NCI-H1048 (cell line): ENCODE measurements at places on chromosomes 12 and 14.

GRCh38 chr12:81596558-81596957 lies 162.6 kb downstream of the PPFIA2 start:
- no peak for DNase-seq

- DNase-seq, result no peak
Observed at GRCh38 chr12:98646294-98647090, 1.4 kb downstream of the APAF1 start.

- DNase-seq, result no peak
Observed at GRCh38 chr14:65972891-65973290, 513.3 kb upstream of the CCDC196 start.

DNA sequence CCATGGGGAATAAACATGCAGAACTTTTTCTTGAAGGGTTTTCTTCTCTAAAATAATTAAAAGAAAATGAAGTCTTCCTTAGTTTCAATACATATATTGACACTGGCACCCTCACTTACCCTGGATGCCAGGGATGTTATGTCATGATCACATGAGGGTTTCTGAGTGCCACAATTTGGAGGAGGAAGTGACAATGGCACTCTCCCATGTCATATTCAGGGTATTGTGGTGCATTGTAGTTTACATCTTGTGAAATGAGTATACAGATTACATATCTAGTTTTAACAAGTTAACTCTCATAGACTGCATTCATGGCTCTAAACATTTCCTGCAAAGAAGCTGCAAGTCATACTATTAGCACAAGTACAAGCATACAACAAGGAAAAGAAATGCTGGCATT lies 37.7 kb downstream of the CCDC177 start:
- DNase-seq, result no peak

DNA sequence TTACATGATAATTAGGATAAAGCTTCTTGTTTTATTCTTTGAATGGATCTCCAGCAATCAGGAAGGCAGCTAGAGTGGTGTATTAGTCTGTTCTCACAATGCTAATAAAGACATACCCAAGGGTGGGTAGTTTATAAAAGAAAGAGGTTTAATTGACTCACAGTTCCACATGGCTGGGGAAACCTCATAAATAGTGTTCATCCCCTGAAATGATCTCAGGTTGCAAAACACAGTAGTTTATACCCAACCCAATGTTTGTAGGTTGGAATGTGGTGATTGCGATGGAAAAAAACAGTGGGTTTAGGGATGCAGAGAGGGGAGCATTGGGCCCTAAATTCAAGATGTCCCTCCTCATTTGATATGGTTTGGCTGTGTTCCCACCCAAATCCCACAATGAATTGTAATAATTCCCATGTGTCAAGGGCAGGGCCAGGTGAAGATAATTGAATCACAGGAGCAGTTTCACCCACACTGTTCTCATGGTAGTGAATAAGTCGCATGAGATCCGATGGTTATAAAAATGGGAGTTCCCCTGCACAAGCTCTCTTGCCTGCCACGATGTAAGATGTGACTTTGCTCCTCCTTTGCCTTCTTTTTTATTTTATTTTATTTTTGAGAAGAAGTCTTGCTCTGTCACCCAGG lies 11.5 kb downstream of the MUCL1 start:
- DNase-seq, result no peak

DNA sequence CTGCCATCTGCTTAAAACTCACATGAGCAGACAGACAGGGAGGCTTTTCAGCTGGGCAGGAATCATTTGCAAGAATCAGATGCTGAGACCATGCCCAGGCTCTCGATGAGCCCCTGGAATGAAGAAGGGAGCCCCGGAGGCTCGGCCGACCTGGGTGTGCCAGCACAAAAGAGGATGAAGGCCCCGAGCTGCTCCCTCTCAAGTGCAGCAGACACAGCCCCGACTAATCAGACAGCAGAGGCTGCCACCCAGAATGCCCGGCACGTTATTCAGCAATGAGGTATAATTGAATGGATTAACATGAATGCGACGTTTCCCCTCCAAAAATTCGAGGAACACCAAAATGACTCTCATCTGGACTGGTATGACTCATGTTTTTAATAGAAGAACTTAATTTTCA lies 58.9 kb downstream of the BCL11B start:
- DNase-seq, result no peak

DNA sequence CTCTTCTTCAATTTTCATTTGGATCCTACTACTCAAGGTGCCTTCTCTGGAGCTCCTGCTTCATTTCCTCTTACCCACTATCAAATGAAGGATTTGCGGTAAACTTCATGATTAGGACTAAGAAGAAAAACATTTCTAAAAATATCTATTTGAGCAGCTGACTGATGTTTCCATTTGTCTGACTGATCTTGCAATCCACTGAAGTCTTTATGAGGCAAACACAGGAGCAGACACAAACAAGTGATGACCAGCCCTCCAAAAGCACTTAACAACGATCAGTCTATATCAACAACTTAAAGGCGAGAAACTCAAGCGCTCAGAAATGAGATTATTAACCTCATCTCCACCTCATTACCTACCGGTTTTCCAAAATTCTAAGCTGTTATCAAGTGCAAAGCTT lies 26.2 kb downstream of the OSBPL8 start:
- DNase-seq, result no peak

DNA sequence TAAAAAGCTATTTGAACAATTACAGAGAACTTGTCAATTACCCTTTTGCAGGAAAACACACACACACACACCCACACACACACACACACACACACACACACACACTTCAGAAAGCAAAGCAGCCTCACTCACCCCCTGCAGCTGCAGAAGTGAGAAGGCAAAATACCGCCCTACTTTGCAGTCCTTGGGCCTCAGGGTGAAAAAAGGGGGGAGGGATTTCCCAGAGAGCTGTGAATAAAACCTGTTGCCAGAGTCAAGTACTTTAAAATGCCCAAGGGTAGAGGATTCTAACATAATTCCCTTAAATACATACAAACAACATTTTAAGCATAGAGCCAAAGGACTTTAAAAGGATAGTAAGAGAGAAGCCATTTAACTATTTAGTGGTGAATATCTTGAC lies 285.9 kb downstream of the MDGA2 start:
- DNase-seq, result no peak

GRCh38 chr14:103380719-103381377 lies 4.4 kb upstream of the MARK3 start:
- no peak for DNase-seq

DNA sequence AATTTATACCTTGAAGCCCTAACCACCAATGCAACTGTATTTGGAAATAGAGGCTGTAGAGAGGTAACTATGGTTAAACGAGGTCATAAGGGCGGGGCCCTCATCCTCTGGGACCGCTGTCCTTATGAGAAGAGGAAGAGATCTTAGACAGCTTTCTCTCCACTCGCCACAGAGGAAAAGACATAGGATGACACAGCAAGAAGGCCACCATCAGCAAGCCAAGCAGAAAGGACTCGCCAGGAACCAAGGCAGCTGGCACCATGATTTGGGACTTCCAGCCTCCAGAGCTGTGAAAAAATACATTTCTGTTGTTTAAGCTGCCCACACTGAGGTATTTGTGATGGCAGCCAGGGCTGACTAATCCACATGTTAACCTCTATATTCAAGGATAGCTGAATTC lies 30.4 kb upstream of the BCAT1 start:
- DNase-seq, result no peak

DNA sequence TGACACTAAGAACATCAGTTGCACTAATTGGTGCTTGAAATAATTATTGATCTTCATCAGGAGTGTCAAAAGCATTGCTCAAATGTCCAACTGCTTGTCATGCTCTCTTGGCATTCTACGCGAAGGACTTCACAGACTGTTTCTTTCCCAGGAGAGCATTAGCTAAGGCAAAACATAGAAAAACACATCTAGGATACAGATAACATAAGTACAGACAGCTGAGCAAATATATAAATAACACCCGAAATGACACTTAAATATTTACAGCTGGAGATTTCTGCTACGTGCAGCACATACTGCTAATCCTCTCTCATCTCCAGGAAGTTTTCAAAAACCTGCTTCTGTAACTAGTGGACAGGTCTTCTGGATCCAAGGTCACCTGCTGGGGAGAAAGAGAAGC lies 120.0 kb upstream of the PRMT8 start:
- DNase-seq, result no peak

DNA sequence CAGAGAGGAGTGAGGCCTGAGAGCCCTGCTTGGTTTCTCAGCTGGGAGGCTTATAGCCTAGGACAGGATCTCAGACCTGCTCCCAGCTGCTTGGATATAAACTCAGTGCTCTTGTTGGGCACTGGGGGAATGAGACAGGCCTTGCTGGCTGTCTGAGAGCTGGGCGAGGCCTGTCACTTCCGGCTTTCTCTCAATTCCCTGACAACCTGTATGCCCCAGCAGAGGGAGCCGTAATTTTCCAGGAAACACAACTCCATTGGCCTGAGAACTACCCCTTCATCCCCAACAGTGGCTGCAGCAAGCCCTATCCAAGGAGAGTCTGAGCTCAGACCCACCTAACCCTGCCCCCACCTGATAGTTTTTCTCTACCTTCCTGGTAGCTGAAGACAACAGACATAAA lies 258.3 kb upstream of the STXBP6 start:
- no peak for DNase-seq

GRCh38 chr12:26101763-26102162 lies 23.1 kb downstream of the BHLHE41 start:
- no peak for DNase-seq

DNA sequence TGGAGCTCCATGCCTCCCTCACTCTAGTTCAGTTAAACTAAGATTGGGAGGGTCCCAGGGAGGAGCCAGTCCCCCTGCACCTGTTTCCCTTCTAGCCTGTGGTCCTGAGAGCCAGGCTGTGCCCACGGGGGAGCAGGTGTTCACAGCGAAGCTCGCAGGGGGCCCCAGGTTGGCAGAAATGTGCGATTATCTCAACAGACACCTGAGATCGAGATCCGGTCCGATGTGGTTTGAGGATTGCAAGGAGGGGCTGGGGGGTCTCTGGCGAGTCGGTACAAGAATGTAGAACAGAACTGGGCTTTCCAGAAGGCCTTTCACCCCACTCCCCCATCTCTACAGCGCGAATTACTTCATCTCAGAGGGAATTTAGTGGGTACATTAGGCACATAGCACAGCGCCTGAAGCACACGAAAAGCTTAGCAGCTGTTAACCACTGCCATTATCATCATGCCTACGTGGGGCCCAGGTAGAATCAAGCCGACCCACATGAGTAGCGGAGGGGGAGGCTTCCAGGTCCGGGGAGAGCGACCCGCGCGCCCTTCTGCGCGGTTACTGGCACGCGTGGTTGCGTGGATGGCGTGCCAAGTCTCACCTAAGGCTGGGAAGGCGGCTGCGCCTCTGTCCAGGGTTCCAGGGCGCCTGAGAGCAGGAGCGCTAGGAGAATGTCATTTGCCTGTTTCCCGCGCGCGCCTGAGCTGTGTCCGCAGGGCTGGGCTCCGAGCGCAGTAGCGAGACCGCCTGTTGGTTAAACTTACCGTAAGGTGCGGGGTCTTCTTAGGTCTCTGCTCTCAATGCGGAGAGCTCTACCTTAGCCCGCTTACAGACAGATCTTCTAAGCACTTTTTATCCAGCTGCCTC lies 1539.5 kb upstream of the TMEM132C start:
- no peak for DNase-seq

- DNase-seq, result no peak
Observed at GRCh38 chr12:47270782-47271664, 191.3 kb upstream of the AMIGO2 start.

DNA sequence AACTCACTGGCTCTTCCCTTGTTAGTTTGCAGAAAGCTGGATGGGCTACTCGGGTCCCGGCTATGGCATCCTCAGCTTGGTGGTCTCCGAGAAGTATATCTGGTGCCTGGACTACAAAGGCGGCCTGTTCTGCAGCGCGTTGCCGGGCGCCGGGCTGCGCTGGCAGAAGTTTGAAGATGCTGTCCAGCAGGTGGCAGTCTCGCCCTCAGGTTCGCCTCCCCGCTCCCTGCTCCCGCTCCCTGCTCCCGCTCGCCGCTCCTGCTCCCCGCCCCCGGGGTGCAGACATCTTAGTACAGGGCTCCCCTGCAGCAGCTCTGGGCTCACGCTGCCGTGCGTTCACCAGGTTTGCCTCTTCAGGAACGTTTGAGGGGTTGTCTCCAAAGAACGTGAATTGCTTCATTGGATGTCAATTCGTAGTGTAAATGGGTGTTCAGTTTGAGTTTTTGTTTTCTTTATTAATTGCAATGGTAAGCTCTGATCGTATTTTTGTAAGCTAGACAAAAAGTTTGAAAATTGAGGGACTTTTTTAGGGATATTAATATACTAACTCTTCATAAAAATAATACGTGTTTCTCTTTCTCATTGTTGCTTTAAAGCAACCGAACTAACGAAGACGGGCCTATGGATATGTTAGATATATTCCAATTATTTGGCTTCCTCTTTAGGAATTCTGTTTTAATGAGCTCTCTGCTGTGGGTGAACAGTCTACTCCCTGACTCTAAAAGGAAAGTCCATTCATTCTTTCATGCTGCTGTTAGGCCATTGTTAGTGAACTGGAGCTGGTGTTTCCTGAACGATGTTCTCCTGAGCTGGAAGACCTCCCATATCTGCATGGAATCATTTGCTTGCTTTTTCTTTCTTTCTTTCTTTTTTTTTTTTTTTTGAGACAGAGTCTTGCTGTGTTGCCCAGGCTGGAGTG lies 71.3 kb downstream of the ANKRD9 start:
- peak; percentile 84 for DNase-seq

- DNase-seq, result no peak
Observed at GRCh38 chr12:80868576-80868975, 69.2 kb downstream of the LIN7A start.

GRCh38 chr12:3216097-3216496 lies 138.9 kb downstream of the TSPAN9 start:
- DNase-seq, result no peak

- no peak for DNase-seq
Observed at GRCh38 chr14:55129428-55130195, 560 bp downstream of the LGALS3 start.

DNA sequence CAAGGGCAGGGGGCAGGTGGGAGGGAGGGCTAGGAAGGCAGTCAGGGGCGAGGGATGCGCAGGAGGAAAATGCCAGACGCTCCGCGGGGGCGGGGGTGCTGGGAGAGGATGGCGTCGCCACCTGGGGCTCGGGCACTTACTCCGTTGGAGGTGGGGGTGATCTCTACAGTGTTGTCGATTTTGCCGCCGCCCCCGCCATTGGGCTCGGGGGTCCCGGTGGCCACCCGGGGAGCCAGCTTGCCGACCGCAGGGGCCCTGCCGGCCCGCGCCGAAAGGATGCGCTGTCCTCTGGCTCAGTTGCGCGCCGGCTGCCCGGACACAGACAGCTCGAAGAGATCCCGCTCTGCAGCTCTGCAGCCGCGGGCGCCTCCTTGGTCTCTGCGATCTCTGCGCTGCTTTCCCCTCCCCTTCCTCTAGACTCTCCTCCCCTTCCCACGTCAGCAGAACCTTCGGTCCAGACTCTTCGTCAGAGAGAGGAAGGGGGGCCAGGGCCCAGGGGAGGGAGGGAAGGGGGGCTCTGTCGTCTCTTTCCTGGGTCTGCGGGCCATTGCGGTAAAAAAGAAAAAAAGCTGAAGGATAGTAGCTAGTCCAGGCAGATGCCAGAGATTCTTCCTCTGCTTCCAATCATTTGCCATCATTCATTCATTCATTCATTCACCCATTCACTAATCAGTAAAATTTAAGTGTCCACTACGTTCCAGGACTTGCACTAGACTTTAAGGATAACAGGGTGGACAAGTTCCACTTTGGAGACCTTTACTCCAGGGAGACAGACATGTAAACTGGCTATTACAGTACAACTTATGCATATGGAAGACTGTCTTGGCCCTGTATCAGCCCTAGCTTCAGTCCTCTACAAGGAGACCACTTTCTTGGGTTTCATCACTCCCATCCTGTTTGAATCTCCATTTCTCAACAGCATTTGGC lies at the start of gene SLC22A17:
TSS of gene SLC22A17 (minus strand) at position 382 of the 927 bp plus-strand sequence.
- DNase-seq, result peak; percentile 47
